ENCODE measurements at places on chromosomes 4 and X.

DNA sequence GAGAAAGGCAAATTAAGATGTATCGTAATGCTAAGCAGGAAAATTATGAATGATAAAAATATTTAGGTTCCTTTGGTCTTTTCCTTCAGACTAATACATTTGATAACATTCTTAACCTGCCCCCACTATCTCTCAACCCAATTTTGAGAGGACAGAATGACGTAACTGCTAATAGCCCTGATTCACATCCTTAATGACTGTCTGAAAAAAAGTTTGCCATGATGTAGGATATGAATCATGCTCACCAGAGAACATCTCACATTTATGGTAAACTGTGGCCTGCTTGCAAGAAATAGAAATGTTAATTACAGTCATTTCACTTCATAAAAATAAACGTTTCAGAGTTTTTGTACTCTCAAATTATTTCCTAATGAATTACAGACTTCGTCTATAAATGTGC, 128.0 kb upstream of the VEGFC start:
- no peak for DNase-seq

DNA sequence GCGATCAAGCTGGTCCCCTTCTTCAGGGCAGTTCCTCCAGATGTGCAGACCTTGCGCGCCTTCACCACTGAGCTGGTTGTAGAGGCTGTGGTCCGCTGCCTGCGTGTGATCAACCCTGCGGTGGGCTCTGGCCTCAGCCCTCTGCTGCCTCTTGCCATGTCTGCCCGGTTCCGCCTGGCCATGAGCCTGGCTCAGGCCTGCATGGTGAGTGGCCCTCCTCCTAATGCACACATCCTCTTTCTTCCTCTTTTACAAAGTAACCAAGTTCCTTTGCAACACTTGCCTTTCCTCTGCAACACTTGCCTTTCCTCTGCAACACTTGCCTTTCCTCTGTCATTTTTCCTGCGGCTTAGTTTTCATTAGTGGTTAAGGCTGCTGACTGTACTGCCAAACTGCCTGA, 1.8 kb downstream of the CCDC22 start:
- DNase-seq: no peak

GRCh38 chrX:134676436-134676835, 18.2 kb upstream of the PLAC1 start:
- DNase-seq: no peak

DNA sequence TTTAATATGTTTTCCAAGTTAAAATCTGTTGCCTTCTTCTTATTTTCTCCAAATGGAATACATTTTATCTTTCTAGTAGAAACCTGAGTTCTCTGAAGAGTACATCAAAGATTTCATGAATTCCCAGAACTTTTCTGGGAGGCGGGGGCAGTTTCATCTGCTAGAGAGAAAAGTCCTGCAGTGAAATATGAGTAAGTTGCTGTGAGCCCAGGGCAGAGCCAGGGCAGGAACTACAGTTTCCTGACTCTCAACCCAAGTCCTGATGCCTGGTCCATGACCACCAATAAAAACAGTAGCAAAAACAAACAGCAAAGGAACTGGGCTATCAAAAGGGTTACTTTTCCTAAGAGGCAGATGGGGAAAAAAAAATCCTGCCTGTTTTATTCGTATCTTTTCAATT, 239.4 kb upstream of the CTSO start:
- no peak for DNase-seq

GRCh38 chr4:10656988-10657387, 27.6 kb downstream of the CLNK start:
- no peak for DNase-seq

- peak; percentile 67 for DNase-seq
Observed at GRCh38 chr4:38069271-38069760, 109.1 kb downstream of the PTTG2 start.

DNA sequence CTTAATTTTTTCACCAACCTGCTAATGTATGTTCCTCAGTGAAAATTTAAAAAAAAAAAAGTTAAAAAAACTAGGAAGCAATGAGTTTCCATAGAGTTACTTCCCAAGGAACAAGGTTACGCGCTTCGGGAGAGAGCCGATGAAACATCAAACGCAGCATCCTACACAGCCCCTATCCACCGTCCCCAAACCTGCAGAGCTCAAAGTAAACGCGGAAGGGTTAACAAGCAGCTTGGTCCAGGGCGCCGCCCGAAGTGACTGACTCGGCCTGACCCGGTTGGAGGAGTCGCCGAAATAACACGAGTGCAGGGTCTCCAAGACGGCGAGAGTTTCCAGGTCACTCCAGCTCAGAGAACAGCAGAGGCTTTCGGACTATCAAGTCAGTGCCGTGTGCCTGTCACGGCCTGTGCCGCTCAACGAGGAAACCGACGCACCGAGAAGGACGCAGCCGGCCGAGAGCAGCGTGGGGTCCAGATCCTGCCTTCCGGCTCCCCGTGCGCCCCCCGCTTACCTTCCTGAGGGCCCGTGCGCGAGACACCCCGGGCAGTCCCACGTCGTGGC, 512 bp downstream of the NOP14 start:
- DNase-seq: no peak

- peak; percentile 47 for DNase-seq
Observed at GRCh38 chrX:130120321-130120731, 10.0 kb upstream of the ELF4 start.

DNA sequence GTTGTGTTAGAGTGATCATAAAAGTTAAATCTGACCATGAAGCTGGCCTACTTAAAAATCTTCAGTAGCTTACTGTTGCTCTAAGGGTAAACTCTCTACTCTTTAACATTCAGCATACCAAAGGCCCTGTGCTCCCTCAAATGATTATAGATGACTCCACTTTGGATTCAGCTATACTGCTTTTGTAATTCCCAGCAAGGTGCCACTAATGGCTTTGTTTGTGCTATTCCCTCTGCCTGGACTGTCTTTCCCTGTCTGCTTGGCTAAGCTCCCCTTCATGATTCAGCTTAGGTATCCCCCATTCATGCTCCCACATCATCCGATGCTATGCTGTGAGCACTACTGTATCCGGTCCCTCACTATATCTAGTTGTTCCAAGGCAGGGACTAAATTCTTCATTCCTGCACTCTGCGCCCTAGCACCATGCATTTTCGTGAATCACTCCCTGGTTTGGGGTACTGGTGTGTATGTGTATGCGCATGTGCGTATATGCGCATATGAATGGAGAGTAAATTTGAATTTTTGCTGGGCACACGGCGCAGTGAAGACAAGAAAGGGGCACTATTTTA, 453 bp upstream of the PBDC1 start:
- DNase-seq: no peak

DNA sequence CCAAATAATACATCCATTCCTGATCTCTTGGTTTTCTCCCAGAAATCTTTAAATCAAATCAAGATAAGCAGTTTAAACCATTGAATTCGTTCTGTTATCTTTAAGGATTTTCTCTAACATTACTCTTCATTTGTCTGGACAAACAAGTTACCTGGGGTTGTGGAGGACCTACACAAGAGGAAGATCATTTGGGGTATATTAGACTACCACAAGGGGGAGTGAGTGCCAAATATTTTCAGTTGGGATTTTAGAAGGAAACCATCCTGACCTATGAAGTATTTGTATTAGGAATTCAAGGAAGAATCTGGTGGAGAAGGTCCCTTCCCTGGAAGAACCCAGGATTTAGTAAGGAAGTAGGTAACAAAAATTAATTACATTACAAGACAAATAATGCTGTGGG, 12.0 kb upstream of the DCHS2 start:
- DNase-seq: no peak

- no peak for DNase-seq
Observed at GRCh38 chr4:156476359-156476758, 495.2 kb downstream of the PDGFC start.

DNA sequence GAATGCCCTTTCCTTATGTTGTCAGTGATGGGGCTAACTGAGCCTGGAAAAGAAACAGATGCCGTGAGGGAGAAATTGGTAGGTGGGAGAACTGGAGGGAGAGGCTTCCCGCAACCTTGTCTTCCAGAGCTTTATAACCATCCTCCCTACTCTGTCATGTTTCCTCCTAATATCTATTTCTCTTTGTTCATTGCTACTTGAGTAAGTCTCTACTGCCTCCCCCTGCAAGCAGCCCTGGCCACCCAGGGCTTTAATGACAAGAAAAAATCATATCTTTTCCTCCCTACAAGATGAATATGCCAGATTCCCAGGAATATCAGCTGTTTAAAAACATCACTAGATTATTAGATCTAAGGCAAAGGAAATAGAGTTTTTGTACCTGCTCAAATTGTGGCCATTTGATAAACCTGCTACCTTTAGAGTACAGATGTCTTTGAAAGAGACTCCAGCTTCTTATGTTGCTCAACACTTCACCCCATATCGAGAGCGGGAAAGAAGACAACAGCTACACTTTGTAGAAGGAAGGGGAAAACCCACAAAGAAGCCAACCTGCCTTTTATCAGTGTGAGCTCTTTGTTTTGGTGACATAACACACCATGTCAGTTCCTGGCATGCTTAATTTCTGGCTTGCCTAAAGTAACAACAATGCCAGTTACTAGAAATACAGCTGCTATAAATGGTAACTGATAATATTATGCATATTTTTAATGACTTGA, 186.6 kb upstream of the LEF1 start:
- no peak for DNase-seq

- DNase-seq: peak; percentile 88
Observed at GRCh38 chr4:128386761-128387599, 99.4 kb upstream of the PGRMC2 start.

- no peak for DNase-seq
Observed at GRCh38 chr4:109803924-109804571, 2.2 kb upstream of the CFI start.

DNA sequence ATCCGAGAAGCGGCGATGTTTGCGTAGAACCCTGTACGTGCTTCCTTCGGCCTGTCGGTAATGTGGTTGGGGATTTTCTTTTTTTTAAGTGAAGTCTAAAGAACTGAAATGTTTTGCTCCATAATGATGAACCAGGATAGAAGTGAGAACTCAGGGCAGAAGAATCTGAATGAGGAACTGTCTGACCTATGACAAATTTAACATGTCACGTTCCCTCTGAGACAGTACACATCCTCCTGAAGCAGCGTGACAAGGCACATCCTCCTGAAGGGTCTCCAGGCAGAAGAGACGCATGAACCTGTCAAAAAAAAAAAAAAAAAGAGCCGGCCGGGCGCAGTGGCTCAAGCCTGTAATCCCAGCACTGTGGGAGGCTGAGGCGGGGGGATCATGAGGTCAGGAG, 6.2 kb downstream of the CSF2RA start:
- no peak for DNase-seq

GRCh38 chr4:139786494-139787354, 121.1 kb downstream of the MGST2 start:
- DNase-seq: no peak

DNA sequence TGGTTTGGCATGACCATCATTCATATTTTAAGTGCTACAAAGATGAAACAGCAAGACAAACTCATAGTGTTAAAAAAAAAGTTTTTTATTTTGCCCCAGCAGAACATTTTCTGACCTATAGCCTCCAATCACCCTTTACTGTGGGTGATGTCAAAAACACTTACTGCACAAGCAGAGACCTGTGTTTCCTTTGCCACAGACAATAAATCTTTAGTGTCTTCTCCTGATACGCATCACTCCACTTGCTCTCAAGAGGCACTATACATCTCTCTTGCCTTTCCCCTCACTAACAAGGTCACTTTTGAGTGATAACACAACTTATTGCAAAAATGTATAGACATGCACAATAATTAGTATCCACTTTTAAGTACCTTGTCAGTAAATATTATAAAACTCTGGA, 125.6 kb downstream of the ANTXR2 start:
- DNase-seq: no peak

- DNase-seq: no peak
Observed at GRCh38 chrX:17161991-17162390, 213.0 kb upstream of the NHS start.

DNA sequence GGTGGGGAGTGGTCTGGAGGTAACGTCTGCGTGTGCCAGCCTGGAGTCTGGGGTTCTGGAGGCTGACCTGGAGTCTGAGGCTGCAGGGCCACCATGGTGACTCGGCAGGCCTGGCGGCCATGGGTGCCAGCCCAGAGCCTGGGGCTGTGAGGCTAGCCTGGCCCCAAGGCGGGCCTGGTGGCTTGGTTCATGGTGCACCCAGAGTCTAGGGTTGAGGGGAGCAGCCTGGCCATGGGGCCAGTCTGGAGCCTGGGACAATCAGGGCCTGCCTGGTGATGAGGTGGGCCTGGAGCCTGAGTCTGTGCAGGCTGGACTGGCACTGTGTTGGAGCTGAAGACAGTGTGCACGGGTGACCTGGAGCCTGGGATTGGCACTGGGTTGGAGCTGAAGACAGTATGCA, 64.9 kb downstream of the CXorf49B start:
- DNase-seq: no peak

DNA sequence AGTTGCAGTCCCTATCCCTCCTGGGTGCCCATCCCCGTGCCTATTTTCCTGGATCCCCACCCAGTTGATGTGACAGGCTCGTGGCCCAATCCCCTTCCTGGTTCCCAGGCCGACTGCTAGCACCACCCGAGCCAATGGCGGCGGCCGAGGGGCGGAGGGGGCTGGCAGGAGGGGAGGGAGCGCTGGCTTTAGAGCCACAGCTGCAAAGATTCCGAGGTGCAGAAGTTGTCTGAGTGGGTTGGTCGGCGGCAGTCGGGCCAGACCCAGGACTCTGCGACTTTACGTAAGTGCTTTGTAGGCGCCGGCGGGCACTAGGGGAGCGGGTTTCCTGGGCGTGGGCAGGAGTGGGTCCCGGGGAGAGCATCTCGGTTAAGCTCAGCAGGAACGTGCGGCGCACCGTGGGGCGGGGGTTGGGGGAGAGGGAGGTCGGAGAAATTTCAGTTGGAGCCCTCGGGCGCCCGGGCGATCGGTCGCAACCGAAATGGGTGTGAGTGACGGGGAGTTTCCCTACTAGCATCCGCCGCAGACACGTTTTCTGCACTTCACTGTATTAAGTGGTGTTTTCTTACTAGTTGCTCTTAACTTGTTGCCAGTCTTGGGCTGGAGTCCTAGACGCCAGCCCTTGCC, at the start of gene PLS3:
Gene PLS3 (plus strand): TSS at position 197 of the 627 bp plus-strand sequence. CDS start 49,077 bp downstream, outside the sequence.
- DNase-seq: peak; percentile 88

GRCh38 chr4:123618606-123619005, 222.0 kb downstream of the SPRY1 start:
- no peak for DNase-seq

GRCh38 chr4:127151941-127152340, 480.8 kb upstream of the INTU start:
- no peak for DNase-seq

Measured in left hindlimb (tissue), 1 donor.